ENCODE measurements at places on chromosomes 6 and 20.

GRCh38 chr6:14790976-14791375, 454.9 kb upstream of the JARID2 start:
- no peak for DNase-seq

GRCh38 chr20:3318226-3318884, 79.4 kb upstream of the SLC4A11 start:
- no peak for DNase-seq

DNA sequence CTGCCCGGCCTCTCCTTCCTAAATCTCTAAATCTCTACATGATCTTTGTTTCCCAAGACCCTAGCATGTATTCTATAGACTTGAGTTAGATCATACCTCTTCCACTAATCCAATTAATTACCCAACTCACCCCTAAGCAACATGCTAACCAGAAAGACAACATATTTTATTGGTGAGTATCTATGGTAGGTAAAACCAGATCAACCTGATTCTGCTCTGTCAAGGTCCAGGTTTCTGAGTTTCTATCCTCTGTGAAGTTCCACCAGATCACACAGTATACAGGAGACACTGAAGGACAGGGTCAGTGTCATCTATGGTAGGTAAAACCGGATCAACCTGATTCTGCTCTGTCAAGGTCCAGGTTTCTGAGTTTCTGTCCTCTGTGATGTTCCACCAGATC, 363.2 kb upstream of the MARCKS start:
- DNase-seq, result no peak

DNA sequence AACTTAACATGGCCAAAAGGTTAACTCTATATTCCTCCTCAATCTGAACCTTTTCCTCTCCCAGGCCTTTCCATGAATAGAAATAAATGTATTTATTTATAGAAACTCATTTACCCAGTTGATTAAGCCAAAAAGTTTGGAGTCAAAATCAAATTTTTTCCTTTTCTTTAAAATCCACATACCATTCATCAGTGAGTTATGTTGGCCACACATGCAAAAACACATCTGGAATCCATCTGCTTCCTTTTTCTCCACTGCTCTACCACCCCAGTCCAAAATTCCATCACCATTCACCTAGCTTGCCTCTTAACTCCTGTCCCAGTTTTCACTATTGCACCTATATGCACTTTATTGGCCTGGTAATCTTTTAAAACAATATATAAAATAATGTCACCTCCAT, 62.4 kb upstream of the TMEM200A start:
- DNase-seq, result no peak

All from activated CD4-positive, alpha-beta T cell treated with anti-CD3 and anti-CD28 coated beads for 24 hours (primary cell).